CD4-positive, alpha-beta T cell treated with Interleukin-12 subunit alpha and Interleukin-12 subunit beta, for 1 hour (primary cell): ENCODE measurements at places on chromosomes 11 and 22.

DNA sequence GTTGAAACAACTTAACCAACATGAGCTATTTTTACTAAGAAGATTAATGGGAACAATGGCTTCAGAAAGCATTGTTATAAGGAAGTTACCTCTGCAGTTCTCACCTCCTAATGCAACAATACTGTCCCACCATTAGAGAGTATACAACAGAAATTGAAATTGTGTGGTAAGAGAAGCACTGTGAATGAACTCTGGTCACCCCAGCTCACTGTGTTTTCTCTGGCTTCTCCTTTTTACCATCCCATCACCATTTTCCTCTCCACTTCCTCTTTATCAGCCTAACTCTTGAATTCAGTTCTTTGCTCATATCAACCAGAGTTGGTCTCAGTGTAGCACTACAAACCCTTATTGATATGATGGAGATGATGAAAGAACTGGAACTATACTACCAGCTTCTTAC, 138.0 kb upstream of the POU2AF2 start:
- DNase-seq, result no peak

- DNase-seq, result no peak
Measured at GRCh38 chr11:59254286-59254685, 41.6 kb upstream of the MPEG1 start.

GRCh38 chr22:23168391-23169042, 11.8 kb upstream of the BCR start:
- DNase-seq, result no peak

- no peak for DNase-seq
Measured at GRCh38 chr11:95575517-95575916, 214.1 kb downstream of the FAM76B start.

- DNase-seq, result peak; percentile 68
Measured at GRCh38 chr22:50473088-50473487, 1.7 kb downstream of the SBF1 start.

DNA sequence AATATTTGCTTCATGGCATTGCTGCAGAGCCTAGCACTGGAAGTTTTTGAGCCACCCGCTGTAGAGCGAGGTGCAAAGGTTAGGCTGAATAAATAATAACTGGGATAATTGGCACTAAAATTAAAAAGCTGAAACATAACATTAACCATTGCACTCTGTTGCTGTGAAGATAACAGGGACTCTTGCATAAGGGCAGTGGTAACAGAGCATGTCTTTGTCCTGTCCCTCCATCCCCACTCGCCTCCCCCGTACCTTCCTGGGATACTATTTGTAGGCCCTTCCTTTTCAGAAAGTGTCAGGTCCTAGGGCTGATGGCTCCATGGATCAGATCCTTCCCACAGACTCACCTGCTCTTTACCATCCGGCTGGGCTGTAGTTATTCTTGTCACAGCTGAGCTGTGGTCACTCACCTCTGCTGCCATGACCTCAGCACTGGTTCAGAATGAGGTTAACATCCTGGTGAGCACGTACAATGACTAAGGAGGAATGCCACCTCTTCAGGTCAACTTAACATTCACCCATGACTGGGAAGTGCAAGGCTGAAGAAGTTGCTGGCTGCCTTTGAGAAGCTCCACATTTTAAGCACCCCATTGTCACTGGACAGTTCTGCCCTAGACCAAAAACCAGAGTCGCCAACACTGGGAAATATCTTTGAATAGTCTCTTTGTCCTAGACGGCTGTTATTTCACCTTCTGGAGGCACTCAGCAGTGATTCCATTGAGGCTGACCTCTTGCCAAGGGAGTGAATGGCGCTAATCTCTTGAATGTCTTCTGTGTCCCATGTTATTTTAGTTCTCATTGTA, 103.2 kb upstream of the KIRREL3 start:
- no peak for DNase-seq

DNA sequence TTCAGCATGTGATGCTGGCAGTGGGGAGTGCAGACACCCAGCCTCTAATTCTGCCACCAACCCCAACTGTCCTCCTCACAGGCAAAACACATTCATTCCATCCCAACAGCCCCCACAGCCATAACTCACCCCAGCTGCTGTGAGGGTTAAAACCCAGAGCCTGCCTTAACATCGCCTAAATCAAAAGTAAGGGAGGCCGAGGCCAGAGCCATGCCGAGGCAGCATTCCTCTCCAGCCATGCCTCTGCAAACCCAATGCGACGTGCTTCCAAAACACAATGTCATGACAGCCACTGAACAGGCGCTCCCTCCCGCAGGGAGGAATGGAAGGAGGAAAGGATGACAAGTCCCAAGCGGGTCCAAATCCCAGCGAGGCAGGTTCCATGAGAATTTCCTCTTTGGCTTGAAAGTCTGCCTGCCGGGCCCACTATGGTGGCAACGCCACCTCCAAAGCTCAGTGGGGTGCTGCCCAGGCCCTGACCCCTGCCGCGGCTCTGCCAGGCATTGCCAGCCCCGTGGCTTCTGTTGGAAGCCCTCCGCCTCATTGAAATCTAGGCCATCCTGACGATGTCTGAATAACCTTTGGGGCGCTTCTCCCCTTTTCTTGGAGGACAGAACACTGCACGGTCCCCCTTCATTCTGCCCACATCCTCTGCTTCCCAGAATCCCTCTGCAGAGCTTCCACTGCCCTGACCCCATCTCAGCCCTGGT, 472.3 kb downstream of the BRD1 start:
- no peak for DNase-seq

DNA sequence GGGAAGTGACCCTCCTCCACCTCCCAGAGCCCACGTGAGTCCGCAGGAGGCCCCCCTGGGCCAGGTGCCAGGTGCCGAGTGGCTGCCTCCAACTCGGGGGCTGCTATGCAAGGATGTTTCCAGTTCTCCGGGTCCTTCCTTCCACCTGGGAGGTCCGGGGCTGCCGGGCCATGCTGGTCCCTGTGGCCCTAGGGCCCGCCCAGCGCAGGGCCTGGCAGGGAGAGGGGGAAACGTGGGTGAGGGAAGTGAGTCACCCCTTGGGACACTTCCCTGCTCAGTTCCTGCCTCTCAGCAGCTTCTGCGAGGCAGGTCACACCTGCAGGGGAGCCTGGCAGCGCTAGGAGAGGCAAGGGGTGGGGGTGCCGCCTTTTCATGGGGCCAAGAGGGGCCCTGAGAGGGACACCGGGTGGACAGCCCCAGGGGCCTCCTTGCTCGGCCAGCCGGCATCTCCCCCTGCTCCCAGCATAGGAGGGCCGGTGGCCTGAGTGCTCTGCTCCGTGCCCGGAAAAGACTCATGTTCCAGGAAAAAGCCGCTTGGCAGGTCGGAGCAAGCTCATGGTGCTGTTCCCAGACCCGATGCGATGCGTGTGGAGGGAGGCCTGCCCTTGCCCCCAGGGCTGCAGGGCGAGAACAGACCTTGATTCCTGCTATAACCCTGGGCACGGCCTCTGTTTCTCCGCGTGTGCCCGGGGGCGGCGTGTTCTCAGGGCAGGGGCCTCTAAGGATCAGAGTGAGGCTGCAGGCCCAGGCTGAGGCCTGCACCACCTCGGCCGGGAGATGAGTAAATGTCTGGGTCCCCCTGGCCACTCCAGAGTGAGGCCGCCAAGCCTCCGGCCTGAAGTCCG, 30.3 kb upstream of the WNT7B start:
- DNase-seq, result no peak

DNA sequence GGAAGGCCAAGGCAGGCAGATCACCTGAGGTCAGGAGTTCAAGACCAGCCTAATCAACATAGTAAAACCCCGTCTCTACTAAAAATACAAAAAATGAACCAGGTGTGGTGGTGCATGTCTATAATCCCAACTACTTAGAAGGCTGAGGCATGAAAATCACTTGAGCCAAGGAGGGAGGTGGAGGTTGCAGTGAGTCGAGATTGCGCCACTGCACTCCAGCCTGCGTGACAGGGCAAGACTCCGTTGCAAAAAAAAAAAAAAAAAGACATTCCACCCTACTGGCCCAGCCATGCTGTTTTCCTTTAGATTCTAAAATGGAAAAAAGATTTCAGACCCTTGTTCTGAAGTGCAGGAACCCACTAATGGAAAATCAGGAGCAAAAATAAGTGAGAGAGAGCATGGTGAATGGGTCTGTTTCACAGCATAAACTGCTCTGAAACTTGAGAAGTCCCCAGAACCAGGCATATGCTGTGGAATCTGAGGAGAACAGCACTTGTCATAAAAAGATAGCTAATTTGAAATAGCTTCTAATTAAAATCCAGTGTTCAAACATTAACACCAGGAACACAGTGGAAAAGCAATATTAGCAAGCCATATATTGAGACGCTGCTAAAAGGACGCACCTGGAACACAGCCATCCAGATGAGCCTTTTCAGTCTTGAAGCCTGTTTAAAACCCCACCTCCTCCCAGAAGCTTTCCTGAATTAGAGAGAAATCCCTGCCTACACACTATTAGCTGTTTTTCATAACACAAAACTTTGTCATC, 66.3 kb upstream of the CHRM4 start:
- no peak for DNase-seq

- DNase-seq, result no peak
Measured at GRCh38 chr11:121944556-121945230, 171.3 kb downstream of the BLID start.

- DNase-seq, result peak; percentile 31
Measured at GRCh38 chr11:12717851-12718291, 43.6 kb downstream of the TEAD1 start.

DNA sequence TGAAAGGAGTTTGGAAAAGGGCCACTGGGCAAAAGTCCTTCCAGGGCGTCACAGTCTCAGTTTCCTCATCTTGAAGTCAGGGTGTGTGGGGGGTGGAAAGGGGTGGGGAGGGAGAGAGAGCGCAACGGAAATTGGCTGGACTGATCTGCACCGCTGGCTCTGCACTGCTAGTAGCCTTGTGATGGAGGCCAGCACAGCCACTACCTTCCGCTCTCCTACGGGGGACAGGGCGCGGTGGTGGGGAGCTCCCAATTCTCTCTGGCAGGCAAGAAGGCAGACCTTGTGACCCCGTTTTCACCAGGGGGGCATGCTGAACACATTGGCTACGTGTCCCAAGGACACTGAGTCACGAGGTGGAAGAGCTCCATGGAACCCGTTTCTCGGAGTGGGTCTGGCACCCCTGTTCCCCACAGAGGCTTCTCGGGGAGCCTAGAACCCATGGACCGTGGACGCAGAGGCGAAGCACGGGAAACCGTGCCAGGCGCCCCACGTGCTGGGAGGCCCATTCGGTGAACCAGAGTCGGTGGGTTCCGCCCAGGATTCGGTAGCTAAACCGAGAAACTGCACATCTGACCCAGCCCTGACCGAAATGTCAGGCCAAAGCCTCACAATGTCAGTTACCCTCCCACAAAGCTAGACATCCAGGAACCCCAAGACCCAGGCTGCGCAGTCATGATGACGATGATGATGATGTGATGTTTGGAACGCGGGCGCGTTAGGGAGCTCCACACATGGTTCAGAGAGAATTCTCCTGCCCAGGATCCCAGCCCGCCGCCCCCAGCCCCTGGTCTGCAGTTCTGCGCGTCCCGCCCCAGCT, 28.3 kb upstream of the WNT11 start:
- DNase-seq, result peak; percentile 33

- DNase-seq, result peak; percentile 19
Measured at GRCh38 chr11:121494355-121495099, 41.8 kb upstream of the SORL1-AS1 start.

DNA sequence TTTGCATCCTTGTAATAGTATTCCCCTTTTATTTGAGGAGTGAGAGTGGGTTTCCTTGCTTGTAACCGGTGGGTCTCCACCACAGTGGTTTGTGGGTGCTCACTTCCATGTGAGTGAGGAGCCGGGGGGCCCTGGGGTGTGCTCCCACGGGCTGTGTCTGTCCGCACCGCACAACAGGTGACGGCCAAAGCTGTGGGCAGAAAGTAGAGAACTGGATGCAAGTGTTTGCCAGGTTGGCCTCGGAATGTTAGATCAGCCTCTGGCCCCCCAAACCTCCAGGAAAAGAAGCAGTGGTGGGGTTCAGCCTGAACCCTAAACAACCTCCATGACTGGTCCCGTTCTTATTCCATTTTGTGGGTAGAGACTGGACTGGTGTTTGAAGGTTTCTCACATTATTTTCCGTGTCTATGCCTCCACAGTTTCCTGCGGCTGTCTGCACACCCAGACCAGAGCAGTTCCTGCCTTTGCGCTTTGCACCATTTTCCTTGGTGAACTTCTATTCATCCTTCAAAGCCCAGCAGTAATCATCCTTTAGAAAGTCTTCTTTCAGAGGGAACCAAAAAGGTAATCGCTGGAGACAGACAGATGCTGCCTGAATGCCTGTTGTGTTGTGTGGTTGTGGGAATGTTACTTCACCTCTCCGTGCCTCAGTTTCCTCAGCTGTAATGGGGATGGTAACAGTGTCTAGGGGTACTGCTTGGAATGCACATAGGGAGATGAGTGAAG, 77.2 kb downstream of the MYEOV start:
- no peak for DNase-seq

DNA sequence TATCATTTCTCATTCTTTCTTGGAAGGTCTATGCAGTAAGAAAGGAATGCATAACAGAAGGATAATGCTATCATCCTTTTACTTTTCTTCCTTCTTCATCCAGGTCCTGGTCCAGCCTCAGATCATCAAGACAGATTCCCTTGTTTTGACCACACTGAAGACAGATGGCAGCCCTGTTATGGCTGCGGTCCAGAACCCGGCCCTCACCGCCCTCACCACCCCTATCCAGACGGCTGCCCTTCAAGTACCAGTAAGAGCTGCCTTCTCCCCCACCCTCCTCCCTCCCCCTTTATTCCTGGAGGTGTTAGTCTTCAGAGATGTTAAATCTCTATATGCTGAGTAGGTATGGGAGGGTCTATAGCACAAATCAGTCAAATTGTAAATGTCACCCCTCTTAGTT, 37.9 kb downstream of the SREBF2 start:
- no peak for DNase-seq

- no peak for DNase-seq
Measured at GRCh38 chr11:100229086-100229485, 458.0 kb upstream of the ARHGAP42 start.

DNA sequence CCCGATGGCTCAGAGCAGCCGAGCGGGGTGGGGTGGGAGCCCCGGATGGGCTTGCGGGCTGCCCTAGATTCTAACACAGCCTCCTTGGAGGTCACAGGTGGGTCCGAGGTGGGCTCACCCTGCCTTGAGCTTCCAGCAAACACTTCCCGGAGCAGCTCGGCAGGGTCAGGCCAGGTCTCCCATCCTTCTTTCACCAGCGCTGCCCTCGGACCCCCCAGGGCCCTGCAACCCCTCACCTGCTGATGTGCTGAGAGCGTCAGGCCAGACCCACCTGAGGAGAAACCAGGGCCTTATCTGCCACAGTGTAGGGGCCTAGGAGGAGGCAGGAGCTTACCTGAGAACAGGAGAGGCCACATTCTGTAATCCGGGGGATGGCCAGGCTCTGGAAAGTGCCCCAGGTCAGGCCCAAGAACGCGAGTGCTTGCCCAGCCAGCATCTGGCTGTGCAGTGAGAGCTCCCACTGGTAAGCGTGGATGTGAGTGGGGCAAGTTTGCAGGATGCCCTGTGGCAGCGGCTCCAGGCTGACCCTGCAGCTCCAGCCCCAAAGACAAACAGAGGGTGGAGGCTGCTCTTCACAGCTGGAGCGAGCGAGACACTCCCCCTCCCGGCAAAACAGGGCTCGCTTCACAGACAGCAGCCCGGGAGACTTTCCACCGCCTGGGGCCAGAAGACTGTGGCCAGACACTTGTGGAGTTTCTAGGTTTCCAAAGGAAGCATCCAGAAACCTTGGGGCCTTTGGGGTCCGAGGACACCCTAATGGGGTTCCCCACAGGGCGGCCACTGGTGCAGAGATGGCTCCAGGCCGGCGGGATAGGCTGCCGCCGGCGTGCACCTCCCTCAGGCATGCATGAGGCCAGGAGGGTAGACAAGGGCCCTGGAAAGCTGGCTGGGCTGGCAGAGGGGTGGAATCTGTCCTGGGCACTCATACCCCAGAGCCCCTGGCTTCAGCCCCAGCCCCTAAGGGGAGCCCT, at the start of gene IL17REL:
TSS of gene IL17REL (minus strand) at position 555 of the 971 bp plus-strand sequence. CDS start at position 436, 119 bp downstream.
- no peak for DNase-seq

GRCh38 chr11:12159351-12160099, 49.1 kb downstream of the MICAL2 start:
- no peak for DNase-seq

- DNase-seq, result no peak
Measured at GRCh38 chr22:29733362-29734201, 13.8 kb downstream of the CABP7 start.
